ENCODE measurements at places on chromosomes 12 and 14.

GRCh38 chr14:21711360-21711961 is 37.8 kb upstream of the OR4E1 start:
- DNase-seq: no peak

GRCh38 chr12:67352682-67353081 is 83.5 kb downstream of the CAND1 start:
- DNase-seq: no peak

DNA sequence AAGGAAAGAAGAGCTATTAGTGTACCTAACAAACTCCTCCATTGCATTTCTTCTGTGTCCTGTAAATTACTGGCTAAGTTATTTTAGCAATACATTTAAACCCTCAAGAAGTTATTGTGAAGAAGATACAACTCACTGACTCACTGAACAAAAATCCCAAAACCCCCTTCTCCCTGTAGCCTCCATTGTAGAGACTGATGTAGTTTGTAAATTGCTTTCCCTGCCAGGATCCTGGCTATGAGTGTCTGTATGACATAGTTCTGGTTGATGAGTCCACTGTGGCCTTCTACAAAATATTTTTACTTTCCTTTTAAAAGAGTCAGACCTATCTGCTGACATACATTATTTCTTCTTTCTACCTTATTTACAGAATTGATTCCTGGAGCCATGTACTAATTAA is 155.6 kb downstream of the SLC6A15 start:
- DNase-seq: no peak

DNA sequence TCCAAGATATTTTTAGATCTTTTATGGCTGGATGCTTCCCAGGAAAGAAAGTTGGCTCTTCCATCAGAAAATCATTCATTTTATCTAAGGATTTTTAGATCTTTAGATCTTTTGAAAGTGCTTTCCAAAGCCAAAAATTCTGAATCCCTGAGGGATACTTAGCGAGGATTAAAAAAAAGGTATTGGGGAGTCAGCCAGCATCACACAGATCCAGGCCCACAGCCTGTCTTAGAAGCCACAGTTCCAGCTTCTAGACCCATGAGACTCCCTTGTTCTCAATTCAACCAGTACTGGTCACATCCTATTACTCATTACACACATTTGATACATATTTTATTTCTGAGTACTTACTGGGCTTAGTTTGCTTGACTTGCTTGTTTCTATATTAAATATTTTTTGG is 49.9 kb downstream of the TSPAN8 start:
- DNase-seq: no peak

- DNase-seq: no peak
Measured at GRCh38 chr12:27123642-27124041, 41.3 kb upstream of the C12orf71 start.

GRCh38 chr14:38941488-38941887 is 161.5 kb downstream of the SEC23A start:
- DNase-seq: no peak

GRCh38 chr12:131132118-131132892 is 178.6 kb downstream of the ADGRD1 start:
- DNase-seq: no peak

DNA sequence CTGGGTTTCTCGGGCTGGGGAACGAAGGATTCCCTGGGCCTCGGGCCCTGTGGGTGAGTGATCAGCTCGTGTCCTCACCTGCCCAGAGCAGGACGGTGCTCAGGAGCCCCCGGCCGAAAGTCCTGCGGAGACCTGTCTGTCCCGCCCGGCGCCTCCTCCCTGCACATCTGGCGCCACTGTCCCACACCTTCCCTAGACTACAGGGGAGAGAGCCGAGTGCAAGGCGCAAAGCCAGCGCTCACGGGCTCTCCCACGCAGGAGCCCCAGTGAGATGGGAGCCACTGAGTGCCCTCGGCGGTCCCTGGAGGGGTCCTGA is 13.1 kb upstream of the TEX22 start:
- DNase-seq: no peak

GRCh38 chr14:102982852-102983470 is 60.5 kb downstream of the AMN start:
- DNase-seq: no peak

- no peak for DNase-seq
Measured at GRCh38 chr14:105075379-105076295, 10.4 kb upstream of the GPR132 start.

DNA sequence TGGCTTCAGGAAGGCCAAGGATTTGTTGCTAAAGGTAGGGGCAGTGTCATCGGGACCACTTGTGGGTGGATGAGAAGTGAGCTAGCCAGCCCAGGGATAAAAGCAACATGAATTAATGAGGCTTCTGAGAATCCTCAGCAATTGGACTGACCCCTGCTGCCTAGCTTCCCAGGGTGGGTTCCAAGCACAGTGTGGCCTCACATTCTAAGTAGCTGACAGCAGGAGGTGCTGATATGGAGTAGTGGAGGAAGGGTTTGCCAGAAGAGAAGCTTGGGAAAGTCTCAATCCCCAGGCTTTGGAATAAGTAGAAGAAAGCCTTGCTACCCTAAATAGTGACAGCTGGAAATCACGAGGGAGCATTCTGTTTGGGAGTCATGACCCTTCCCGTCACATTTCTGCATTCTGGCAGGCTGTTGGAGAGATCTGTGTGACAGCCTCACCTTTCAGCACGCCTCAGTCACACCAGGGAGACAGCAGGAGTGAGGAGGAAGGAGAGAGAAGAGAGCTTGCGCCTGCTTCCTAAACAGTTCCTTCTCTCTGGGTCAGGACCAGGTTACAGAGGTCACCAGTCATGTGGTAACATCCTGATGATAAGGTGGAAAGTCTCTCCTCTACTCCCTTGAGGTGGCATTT is 31.2 kb downstream of the DACT1 start:
- DNase-seq: no peak

DNA sequence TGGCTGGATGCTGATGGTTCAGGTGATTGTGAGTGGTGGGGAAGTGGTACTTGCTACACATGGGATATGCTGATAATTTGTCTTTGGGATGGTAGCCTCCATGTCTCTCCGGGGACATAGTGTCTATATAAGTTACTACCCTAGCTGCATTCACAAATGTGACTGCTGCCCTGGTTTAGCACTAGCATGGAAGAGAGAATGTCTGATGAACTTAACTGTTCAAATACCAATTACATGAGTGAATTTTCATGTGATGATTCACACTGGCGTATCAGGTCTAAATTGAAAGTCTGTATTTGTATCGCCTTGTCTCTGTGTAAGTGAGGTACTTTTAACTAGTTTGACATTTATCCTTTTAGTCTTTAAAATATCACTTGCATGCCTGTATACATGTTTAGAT is 34.4 kb downstream of the ATF7IP start:
- no peak for DNase-seq

DNA sequence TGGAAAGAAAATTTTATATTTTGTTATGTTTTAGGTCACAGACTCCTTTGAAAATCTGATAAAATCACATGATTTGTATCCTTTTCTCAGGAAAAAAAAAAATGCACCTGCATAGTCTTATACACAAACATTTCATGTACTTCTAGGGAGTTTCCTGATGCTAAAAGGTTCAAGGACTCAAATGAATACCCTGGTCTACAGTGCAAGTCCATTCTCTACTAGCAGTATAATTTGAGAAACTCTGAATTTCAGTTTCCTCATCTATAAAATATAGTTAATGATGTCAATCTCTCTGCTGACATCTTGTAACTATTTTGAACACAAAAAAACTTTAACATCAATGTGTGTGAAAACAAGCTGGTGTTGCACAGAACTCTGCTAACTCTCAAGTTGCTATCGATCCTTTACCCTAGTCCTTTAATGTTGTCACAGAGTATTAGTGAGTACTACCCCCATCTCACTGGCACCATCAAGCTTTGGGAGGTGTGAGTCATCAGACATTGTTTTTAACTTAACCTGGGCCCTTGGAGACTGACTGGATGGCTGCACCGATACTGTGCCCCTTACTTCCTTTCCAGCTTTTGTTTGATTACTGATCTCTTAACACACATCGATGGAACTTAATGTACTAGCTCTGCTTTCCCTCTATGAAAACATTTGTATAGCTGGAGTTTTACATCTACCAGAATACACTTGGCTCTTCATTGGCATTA is 251.9 kb upstream of the SOX5 start:
- DNase-seq: no peak

GRCh38 chr12:95859344-95859816 is 628 bp downstream of the SNRPF start:
- no peak for DNase-seq

- DNase-seq: peak; percentile 35
Measured at GRCh38 chr14:91113829-91114078, at the start of gene DGLUCY. TSS of gene DGLUCY (plus strand) at chr14:91114073. CDS start at chr14:91160295, 46,222 bp downstream.

DNA sequence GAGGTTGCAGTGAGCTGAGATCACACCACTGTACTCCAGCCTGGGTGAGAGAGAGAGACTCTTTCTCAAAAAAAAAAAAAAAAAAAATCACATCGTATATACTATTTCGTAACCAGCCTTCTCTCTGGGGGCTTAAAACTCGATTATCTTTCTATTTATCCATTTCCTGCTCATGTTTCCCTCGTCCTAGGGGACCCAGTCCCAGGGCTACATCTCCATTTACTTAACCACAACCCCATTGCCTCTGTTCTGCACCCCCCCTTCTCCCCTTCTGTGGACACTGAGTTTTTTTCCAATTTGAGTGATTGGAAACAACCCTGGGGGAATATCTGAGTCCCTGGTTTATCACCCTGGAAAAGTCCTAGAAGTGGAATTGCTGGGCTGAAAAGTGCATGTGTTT is 36.2 kb upstream of the YY1 start:
- DNase-seq: no peak

- DNase-seq: no peak
Measured at GRCh38 chr12:51922146-51922545, 14.8 kb downstream of the ACVRL1 start.

- no peak for DNase-seq
Measured at GRCh38 chr12:57452937-57453509, 2.1 kb upstream of the INHBE start.

- DNase-seq: no peak
Measured at GRCh38 chr14:97718886-97719442, 921.8 kb downstream of the VRK1 start.

DNA sequence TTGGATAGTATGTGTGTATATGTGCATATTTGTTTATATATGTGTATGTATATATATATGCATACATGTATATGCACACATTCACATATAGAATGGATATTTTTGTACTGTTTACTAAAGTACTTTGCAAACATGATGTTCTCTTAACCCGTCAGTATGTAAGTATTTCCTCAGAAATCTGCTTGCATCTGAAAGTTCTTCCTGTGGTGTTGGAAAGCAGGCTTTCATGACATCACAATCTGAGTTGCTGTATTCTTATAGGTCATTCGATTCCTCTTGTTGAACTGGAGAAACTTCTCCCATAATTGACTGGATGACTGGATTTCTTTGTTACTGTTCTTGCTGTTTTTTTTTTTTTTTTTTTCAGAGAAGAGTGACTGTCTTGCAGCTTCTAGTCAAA is 29.1 kb downstream of the GABARAPL1 start:
- no peak for DNase-seq

GRCh38 chr14:55107766-55108554 is 21.1 kb upstream of the LGALS3 start:
- peak; percentile 76 for DNase-seq

DNA sequence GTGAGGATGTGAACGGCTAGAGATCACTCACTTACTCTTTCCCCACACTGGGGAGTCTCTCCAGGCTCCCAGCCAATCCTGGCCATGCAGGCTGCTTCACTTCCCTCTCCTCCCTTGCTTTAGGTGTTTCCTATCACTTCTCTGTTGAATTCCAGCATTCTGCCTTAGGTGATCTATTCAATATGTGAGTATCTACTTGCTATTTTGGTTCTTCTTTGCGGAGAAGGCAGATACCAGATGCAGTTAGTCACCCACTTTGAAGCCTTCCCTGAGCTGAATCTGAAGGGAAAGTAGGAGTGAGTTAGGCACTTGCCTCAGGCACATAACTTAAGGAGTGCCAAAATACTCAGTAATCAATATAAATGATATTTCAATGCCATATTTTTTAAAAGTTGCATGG is 36.0 kb upstream of the FAR2 start:
- DNase-seq: no peak

- no peak for DNase-seq
Measured at GRCh38 chr12:119052001-119052400, 70.7 kb downstream of the SRRM4 start.

GRCh38 chr12:45121224-45121623 is 70.3 kb upstream of the DBX2 start:
- no peak for DNase-seq

DNA sequence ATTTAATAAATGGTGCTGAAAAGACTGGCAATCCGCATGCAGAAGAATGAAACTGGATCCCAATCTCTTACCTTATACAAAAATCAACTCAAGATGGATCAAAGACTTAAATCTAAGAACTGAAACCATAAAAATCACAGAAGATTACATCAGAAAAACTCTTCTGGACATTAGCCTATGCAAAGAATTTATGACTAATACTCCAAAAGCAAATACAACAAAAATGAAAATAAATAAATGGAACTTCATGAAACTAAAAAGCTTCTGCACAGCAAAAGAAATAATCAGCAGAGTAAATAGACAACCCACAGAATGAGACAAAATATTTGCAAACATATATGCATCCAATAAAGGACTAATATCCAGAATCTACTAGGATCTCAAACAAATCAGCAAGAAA is 14.3 kb upstream of the CLEC1A start:
- no peak for DNase-seq

DNA sequence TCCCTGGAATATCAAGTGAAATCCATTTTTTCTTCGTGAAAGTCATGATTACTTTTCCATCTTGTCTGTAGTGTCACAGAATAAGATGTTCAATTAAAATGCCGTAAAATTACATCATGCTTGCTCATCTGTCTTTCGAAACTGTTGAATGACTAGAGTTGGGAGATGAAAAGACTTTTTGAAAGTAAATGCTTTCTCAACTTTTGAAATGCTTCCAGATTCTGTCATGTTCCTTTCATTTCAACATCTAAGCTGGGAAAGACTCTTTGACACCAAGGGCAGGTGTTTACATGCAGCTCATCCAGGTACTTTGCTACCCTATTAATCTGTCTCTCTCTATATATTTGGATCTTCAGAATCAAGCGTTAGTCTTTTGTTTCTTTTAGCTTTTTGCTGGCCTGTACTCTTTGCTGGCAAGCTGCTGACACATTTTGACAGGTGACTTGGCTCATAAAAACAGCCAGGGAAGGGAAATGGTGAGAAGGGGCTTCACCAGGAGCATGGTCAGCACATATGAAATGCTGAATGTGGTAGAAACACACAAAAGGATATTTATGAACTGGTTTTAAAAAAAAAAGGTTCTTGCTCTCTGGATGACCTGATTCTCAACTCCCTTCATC is 77.0 kb upstream of the METAP2 start:
- DNase-seq: no peak

- no peak for DNase-seq
Measured at GRCh38 chr12:6845395-6845794, 4.7 kb downstream of the GNB3 start.
